ENCODE measurements at places on chromosomes 3 and 15. TPM values are rescaled to one million over a fixed set of nuclear protein-coding genes. Genes with fewer than 3 reads are reported as not detected.

Gene DPPA2
- total RNA-seq, result not detected

Gene ATP2B2
- 0.02 TPM for total RNA-seq

Gene GABRR3
- total RNA-seq, result not detected

Gene CRELD1
- total RNA-seq, result 12.7 TPM

Gene MRPS25
- 54.1 TPM for total RNA-seq

Gene SI
- not detected for total RNA-seq

Gene CKMT1A
- total RNA-seq, result 2.6 TPM

Gene PIGZ
- 1.1 TPM for total RNA-seq

Gene CYP11A1
- not detected for total RNA-seq

Gene NRROS
- total RNA-seq, result not detected

Gene SKIL
- 23.9 TPM for total RNA-seq

Gene LRRC34
- total RNA-seq, result not detected

Gene SKOR1
- total RNA-seq, result 0.05 TPM

Gene ACTL6A
- 51.6 TPM for total RNA-seq

Gene XXYLT1
- 13.8 TPM for total RNA-seq

Gene NUP210
- 41.9 TPM for total RNA-seq

Gene FBXO22
- 91.3 TPM for total RNA-seq

Gene TRIM59
- 9.4 TPM for total RNA-seq

Gene ALG1L2
- not detected for total RNA-seq

Gene CP
- 4.9 TPM for total RNA-seq

Gene IL5RA
- not detected for total RNA-seq

Gene MED12L
- 0.39 TPM for total RNA-seq

Gene GBE1
- total RNA-seq, result 26.0 TPM

Gene SHISA5
- total RNA-seq, result 139 TPM

Gene PAQR5
- total RNA-seq, result 88.0 TPM

Gene SLC22A13
- total RNA-seq, result 0.13 TPM

Gene GPR149
- not detected for total RNA-seq

Gene CLRN1
- not detected for total RNA-seq

Gene ITIH1
- total RNA-seq, result not detected

Gene RASL12
- 0.10 TPM for total RNA-seq

Gene NOX5
- total RNA-seq, result 0.24 TPM

Gene DNAH1
- total RNA-seq, result 1.1 TPM

Gene P2RY14
- not detected for total RNA-seq

Gene LIPH
- 6.2 TPM for total RNA-seq

Gene CILP
- total RNA-seq, result 0.09 TPM
